Right cardiac atrium (tissue), 5 donors: ENCODE measurements at places on chromosomes 12 and 14. TPM values are rescaled to one million over a fixed set of nuclear protein-coding genes. Genes with fewer than 3 reads are reported as not detected.

TROAP gene
- 0.25 TPM for polyA plus RNA-seq

TTC9 gene
- polyA plus RNA-seq, result 0.95 TPM

ENDOU gene
- 0.45 TPM for polyA plus RNA-seq

CCDC77 gene
- 3.1 TPM for polyA plus RNA-seq

ISCU gene
- 457 TPM for polyA plus RNA-seq

SDR9C7 gene
- 0.05 TPM for polyA plus RNA-seq

ADAM21 gene
- polyA plus RNA-seq, result 0.29 TPM

CLEC4D gene
- not detected for polyA plus RNA-seq

NTS gene
- polyA plus RNA-seq, result 1.1 TPM

FBXO21 gene
- 13.3 TPM for polyA plus RNA-seq

RIMBP2 gene
- 0.05 TPM for polyA plus RNA-seq

FZD10 gene
- 0.14 TPM for polyA plus RNA-seq

LRRC9 gene
- polyA plus RNA-seq, result 0.07 TPM

IFNG gene
- not detected for polyA plus RNA-seq

HOXC6 gene
- 0.48 TPM for polyA plus RNA-seq

SCYL2 gene
- polyA plus RNA-seq, result 8.1 TPM

OR6C3 gene
- polyA plus RNA-seq, result not detected

CMTM5 gene
- polyA plus RNA-seq, result 13.9 TPM

COX8C gene
- 0.32 TPM for polyA plus RNA-seq

IFT43 gene
- 58.5 TPM for polyA plus RNA-seq

BIN2 gene
- polyA plus RNA-seq, result 1.8 TPM
